H1 (cell line): ENCODE measurements at places on chromosomes 4 and X.

DNA sequence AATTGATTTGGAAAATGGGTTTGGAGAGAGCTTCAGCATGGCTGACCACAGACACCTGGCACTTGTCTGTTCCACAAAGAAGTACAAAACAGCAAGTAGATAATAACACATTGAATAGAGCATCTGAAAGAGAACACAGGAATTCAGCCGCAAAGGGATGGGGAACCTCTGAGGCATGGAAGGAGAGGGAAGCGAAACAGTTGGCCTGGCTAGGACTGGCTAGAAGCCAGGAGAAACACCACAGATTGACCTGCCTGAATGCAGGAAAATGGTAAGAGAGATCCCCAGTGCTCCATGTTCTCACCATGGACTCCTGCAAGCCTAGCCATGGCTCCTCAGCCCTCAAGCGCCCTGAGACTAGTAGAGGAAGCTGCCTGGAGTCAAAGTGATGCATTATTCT is 169.7 kb upstream of the SH3RF1 start:
- DNase-seq = no peak

DNA sequence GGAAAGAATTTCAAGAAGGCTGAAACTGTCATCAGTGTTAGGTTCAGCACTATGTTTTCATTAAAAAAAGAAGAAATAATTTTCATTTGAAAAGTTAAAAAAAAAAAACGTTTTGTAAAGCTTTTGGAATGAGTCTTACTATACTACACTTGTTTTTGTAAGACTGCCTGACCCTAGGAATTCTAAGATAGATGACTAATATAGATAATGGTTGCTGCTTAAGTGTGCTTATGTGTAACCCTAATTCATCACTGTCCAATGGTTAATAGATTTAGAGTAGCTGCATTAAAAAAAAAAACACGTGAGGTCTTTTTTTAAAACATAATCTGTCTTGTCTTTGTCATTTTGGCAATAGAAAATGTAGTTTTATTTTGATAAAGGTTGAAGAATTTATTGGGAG is 323.2 kb downstream of the IL1RAPL1 start:
- DNase-seq = no peak

- DNase-seq = no peak
Observed at GRCh38 chrX:12007881-12008280, 130.4 kb upstream of the FRMPD4 start.

DNA sequence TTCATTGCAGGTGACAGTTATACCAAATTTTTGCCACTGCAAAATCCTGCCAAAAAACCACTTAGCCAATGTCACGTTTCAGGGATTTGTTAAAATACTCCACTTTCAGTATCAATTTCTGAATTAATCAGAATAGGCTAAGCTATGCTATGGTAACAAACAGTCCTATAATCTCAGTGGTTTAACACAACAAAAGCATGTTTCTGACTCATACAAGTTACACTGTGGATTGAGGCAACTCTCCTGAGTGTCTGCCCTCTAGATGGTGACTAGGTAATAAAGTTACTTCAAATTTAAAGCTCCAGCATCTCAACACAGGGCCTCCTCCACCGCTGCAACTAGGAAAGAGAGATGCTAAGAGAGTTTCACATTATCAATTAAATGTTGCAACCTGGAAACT is 23.0 kb upstream of the RADX start:
- DNase-seq = no peak

DNA sequence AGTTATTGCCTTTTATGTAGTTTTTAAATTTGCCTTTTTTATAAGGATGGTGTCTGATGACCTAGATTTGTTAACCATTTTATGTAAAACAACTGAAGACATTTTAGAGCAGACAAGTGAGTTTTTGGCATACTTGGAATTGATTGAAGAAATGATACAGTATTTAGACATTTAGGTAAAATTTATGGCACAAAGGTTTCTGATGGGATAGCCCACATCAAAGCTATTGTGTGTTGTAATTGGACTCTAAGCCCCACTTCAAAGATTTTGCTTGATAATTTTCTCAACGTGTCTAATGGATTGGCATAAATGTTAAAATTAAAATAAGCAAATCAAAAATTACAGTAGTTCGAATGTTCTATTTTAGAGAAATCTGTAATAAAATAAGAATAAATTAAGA is 17.6 kb downstream of the EPGN start:
- no peak for DNase-seq

- no peak for DNase-seq
Observed at GRCh38 chr4:165201806-165202205, 5.6 kb upstream of the KLHL2 start.
